Stimulated activated CD8-positive, alpha-beta memory T cell treated with anti-CD3 and anti-CD28 coated beads, Interleukin-4, amount 100 ng/mL, for 48 hours (primary cell): ENCODE measurements at places on chromosomes 7 and 10.

DNA sequence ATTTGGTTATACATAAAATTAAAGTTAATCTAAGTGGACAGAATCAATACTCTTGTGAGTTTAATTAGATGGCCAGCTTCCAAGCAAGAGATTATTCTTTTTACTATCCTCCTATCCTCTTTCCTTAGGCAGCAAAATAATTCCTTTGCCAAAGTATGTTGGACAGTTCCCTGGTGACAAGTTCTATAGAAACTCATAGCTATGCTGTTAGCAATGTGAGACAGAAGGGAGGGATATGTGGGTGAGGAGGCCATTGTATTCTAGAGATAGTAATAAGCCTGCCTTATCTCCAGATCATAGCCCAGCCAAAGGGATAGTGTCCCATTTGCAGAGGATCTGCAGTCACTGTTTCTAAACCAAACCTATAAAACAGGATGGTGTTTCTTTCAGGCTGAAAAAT is 181.6 kb upstream of the HDAC9 start:
- DNase-seq, result no peak

GRCh38 chr7:98107313-98107721 is 655 bp downstream of the LMTK2 start:
- no peak for DNase-seq

- peak; percentile 84 for DNase-seq
Observed at GRCh38 chr7:4797858-4798705, 22.7 kb downstream of the AP5Z1 start.

- DNase-seq, result no peak
Observed at GRCh38 chr7:111414374-111414773, 147.9 kb downstream of the IMMP2L start.

GRCh38 chr7:105776986-105777910 is 99.2 kb downstream of the ATXN7L1 start:
- DNase-seq, result no peak
